Stimulated activated CD4-positive, alpha-beta T cell treated with anti-CD3 and anti-CD28 coated beads, TNF-alpha, amount 100 ng/mL, for 4 hours (primary cell): ENCODE measurements at places on chromosomes 6 and 20.

- DNase-seq = no peak
Measured at GRCh38 chr6:80214436-80215022, 108.1 kb downstream of the BCKDHB start.

GRCh38 chr6:142011156-142011555 lies 121.6 kb upstream of the GJE1 start:
- no peak for DNase-seq

DNA sequence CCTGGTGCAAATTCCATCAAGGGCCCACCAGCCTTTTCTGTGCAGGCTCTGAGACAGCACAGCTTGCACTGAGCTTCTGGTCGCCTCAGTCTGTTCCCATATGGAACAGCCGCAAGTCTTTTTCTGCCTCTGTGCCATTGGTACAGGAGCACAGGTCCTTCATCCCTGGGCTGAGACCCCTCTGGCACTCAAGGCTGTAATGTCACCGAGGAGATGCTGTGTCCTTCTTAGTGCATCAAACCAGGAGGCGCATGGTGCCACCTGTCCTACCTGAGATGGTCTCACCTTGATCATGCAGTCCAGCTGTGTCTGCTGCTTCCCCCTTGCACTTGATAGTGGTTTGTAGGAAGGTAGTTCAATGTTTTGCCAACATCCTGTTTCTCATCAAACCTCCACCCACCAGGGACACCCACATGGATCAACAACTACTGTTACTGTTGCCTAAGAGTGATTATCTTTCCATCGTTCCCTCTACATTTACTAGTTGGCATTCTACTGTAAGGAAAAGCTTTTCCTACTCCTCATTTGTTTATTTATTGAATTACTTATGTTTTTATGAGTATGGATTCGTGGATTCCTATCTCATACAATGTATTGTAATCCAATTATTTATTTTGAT lies 29.0 kb downstream of the FAM50B start:
- no peak for DNase-seq

DNA sequence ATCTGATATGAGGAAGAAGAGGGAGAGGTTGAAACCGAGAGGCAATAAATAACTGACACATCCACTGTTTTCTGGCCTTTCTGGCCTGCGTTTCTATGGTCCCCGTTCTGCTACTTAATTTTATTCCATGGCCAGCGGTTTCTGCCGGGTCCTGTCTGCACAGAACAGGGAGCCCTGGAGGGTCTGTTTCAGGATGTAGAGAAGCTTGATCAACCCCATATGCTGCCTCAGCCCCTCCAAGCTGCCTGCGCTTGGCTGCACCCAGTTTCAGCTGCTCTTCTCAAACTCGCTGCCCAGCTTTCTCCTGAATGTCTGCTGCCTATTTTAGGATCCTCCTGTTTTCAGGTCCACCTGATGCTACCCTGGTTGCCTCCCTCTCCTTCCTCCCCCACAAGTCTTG lies 18.5 kb upstream of the PACSIN1 start:
- no peak for DNase-seq

- DNase-seq = no peak
Measured at GRCh38 chr6:163984124-163984936, 569.8 kb downstream of the QKI start.

DNA sequence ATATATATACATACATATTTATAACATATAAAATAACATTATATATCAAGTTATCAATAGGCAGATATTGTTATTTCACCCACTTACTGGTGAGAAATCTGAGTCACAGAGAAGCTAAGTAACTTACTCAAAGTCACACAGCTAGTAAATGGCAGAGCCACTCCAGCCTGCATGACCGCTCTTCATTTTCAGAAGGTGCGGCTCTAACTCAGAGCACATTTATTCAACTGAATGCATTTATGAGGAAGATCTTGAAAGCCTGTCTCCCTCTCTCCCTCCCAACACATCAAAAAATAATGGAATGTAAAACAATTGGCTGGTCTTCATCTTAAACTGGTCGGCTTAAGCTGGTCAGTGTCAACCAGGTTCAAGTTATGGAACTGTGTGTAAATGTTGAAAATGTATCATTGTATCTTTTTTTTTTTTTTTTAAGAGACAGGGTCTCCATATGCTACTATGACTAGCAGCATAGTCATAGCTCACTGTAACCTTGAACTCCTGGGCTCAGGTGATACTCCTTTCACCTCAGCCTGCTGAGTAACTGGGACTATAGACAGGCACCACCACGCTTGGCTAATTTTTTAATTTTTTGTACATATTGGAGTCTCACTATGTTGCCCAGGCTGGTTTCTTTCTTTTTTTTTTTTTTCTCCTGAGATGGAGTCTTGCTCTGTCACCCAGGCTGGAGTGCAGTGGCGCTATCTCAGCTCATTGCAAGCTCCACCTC lies 70.7 kb upstream of the NCOA3 start:
- DNase-seq = no peak

- no peak for DNase-seq
Measured at GRCh38 chr6:170443151-170443662, 109.9 kb downstream of the PSMB1 start.

DNA sequence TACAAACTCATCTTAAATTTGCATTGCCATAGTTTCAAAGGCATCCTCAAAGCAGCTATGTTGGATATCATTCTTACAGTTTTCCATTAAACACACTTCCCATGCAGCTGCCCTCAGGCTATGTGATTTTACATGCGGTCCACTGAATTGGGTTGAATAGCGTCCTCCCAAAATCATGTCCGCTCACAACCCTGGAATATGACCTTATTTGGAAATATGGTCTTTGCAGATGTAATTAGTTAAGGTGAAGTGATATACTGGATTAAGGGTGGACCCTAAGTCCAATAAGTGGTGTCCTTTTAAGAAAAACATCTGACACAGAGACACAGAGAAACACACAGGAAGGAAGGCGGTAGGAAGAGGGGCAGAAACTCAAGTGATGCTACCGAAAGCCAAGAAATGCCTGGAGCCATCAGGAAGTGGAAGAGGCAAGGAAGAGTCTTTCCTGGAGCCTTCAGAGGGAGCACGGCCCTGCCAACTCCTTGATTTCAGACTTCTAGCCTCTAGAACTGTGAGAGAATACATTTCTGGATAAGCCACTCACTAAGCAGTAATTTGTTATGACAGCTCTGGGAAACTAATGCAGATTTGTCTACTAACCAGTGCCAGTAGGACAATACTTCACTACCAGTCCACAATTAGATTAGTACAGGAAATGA lies 42.7 kb upstream of the NHSL1 start:
- DNase-seq = no peak

DNA sequence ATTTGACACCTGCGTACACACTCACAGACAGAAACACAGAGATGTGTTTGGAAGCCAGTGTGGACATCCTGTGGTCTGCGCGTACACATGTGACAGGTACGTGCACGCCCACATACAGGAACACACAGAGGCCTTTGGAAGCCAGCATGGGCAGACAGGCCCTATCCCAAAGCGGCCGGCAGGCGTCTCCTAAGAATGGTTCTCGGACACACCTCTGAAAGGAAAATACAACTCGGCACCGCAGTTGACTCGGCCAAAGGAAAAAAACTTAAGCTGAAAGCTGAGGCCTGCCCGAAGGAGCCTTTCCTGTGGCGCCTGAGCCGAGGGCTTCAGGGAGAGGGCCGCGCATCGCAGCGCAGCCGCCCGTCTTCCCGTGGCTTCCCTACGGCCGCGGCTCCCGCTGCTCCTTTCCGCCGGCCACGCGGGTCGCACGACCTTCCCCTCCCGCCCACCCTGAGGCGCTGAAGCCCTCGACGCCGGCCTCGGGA lies 1.4 kb upstream of the CEP43 start:
- DNase-seq = peak; percentile 15

GRCh38 chr6:132289756-132290155 lies 111.5 kb downstream of the MOXD1 start:
- no peak for DNase-seq
